ENCODE measurements at places on chromosomes 4 and X.

DNA sequence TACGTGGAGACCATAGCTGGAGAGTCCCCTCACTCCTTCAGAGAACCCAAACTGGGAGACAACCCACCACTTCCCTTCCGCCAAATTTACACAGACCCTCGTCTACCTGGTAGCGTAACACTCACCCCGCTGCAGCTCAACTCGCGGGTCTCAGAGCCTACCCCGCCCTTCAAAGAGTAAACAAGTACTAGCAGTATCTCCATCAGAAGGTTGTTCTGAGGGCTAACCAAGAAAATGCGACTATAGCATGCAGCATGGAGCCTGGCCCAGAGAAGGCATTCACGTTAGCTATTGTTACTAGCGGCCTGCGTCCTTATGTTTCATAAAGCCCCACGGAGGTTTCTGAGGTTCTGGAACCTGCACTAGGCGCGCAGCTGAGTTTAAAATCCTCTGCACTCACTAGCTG is 531 bp upstream of the MANBA start:
- DNase-seq: no peak

DNA sequence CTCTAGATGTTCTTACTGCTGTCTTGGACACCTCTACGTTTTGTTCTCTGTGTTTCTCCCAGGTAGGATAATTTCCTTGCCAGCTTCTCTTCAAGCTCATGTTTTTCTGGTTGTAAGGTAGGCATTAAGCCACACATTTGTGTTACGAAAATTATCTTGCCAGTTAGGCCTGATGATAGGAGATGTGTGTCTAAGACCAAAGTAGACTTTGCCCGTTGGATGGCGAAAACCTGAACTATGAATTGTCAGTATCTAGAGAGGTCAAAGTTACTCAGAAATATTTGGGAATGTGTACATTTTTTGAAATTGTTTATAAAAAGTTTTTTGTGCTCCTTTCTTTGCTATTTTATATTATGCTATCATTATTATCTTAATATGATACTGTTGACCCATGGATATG is 72.8 kb downstream of the FHIP1A start:
- no peak for DNase-seq

- no peak for DNase-seq
Measured at GRCh38 chrX:20248592-20249192, 18.0 kb downstream of the RPS6KA3 start.

DNA sequence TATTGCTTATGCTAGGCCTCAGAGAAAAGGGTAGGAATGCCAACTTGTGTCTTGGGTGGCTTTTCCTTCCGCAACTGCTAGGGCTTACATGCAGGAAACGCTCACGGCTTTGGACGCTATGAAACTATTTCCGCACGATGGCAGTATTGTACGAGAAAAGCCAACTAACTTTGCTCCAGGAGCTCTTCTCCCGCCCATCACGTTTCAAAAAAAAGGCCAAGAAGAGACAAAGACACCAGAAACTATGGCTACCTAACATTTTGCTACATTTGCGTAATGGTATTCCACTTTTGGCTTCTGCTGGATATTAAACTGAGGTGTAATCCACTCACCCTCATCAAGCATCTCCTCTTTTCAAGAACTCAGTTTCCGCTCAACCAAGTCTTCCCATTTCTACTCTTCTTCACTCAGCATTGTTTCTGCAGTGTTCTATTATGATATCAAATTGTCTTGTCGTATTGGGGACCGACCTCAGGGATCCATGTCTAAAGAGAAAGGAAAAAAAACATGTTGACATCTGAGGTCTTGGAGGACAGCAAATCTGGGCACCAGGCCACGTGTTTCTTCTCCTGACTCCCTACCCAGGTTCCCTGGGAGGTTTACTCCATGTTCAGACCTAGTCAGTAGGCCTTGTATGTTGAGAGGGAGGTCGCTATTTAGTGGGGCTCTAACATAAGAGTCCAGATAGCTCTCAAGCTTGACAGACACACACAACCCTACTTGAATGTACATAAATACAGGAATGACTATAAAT is 239.4 kb upstream of the STK26 start:
- peak; percentile 81 for DNase-seq

DNA sequence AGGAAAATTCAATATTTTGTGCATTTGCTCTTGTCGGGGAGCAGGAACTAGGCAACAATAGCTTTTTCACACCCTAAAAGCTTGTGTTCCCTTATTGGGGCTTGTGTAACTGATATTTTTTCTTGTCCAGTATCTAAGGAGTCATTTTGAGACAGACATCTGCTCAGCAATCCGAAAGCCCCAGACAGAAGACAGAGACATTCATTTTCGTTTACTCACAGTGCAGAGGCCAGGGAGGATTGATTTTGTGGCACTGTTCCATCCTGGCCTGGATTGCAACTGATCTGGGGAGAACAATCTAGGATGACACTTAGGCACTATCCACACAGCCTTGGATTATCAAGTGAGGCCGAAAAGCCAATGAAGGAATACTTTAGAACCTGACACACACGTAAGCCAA is 27.4 kb upstream of the PLAC1 start:
- no peak for DNase-seq

DNA sequence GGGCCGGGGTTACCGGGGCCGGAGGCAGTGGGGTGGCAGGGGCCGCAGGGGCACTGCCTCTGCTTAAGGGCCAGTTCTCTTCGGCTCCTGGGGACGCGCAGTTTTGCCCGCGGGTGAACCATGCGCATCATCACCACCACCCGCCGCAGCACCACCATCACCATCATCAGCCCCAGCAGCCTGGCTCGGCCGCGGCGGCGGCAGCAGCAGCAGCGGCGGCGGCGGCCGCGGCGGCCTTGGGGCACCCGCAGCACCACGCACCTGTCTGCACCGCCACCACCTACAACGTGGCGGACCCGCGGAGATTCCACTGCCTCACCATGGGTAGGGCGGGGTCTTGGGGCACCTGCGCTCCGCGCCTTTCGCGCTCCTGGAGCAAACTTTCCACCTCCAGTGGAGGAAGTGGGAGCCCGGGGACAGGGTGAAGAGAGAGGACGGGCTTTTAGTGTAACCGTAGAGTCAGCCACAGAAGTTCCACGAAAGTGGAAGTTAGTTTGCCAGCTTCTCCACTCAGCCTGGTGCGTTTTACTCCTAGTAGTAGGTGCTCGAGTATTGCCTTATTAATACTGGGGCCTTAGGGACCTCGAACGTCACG is 729 bp downstream of the GSX2 start:
- no peak for DNase-seq

DNA sequence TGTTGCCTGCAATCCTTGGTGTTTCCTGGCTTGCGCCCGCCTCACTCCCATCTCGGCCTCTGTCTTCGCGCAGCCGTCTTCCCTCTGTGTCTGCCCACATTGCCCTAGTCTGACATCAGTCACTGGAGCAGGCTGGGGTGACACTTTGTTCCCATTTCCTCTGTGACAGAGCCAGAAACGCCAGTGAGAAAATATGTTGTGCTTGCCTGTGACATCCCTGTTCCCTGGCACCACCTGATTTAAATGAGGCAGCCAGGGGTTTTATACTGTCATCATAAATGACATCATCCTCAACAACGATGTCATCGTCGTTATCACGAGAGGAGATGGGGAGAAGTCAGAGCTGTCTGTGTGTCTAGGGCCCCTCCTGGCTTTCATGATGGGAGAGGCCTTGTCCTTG is 29.1 kb downstream of the ZNF185 start:
- DNase-seq: no peak

- no peak for DNase-seq
Measured at GRCh38 chr4:1294424-1294823, 4.7 kb downstream of the MAEA start.

DNA sequence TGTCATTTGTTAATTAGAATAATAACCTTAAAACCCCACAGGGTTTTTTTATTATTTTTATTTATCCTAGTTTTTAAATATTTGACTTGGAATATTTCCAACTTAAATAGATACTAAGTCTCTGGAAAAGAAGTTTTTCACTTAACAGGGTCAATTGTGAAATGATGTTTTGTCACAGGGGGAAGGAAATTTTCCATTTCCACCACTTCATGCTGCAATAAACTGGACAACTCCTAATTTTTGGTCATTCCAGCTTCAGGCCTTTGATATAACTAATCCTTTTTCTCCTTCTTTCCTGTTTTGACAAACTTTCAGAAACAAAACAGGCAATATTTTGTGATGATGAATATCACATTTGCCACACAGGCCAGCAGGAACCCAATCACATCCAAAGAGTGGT is 45.3 kb downstream of the UGT2B10 start:
- DNase-seq: no peak

Data from memory B cell (primary cell).